ENCODE measurements at places on chromosomes 16 and 17. TPM values are rescaled to one million over a fixed set of nuclear protein-coding genes. Genes with fewer than 3 reads are reported as not detected.

NT5M gene
- total RNA-seq: 3.6 TPM

TEKT1 gene
- total RNA-seq: 2.3 TPM

RHBDF2 gene
- 9.1 TPM for total RNA-seq

C17orf113 gene
- total RNA-seq: 7.9 TPM

NPIPA8 gene
- 76.3 TPM for total RNA-seq

CACNG5 gene
- 64.4 TPM for total RNA-seq

TNRC6A gene
- total RNA-seq: 90.2 TPM

HOXB2 gene
- not detected for total RNA-seq

CCDC200 gene
- total RNA-seq: not detected

WFDC1 gene
- total RNA-seq: 46.3 TPM

HSBP1 gene
- 57.8 TPM for total RNA-seq

IGSF6 gene
- 0.99 TPM for total RNA-seq

KCNAB3 gene
- 8.0 TPM for total RNA-seq

OR1A2 gene
- not detected for total RNA-seq

TTLL6 gene
- total RNA-seq: 1.6 TPM

DNAH9 gene
- total RNA-seq: 3.4 TPM

ABCC11 gene
- not detected for total RNA-seq

KRT40 gene
- total RNA-seq: 1.4 TPM

ATF7IP2 gene
- 13.4 TPM for total RNA-seq

ATP2A1 gene
- 46.8 TPM for total RNA-seq

ALDH3A1 gene
- total RNA-seq: 7.1 TPM

RBBP6 gene
- 126 TPM for total RNA-seq

NXN gene
- 70.3 TPM for total RNA-seq

C1QL1 gene
- 11.7 TPM for total RNA-seq

SLC52A1 gene
- not detected for total RNA-seq

RNF222 gene
- not detected for total RNA-seq

JPH3 gene
- total RNA-seq: 12.0 TPM

LRRC37A gene
- 5.1 TPM for total RNA-seq

FOXN1 gene
- total RNA-seq: not detected

QRICH2 gene
- 5.1 TPM for total RNA-seq

OR1A1 gene
- total RNA-seq: not detected

HEATR9 gene
- total RNA-seq: not detected

KAT8 gene
- 56.6 TPM for total RNA-seq

USB1 gene
- total RNA-seq: 21.2 TPM

CES1 gene
- total RNA-seq: 5.8 TPM

GUCY2D gene
- 26.8 TPM for total RNA-seq

EPN3 gene
- 0.82 TPM for total RNA-seq

CDH1 gene
- total RNA-seq: 15.0 TPM

KRT24 gene
- total RNA-seq: not detected

CDH8 gene
- total RNA-seq: 16.4 TPM

TLCD2 gene
- total RNA-seq: 4.1 TPM
